ENCODE measurements at places on chromosomes 6 and 20.

- DNase-seq, result no peak
These were observed 8.4 kb upstream of the NUP153 start for GRCh38 chr6:17714879-17715851.

- DNase-seq, result no peak
These were observed 15.4 kb downstream of the IGF2R start for GRCh38 chr6:159984268-159984786.

DNA sequence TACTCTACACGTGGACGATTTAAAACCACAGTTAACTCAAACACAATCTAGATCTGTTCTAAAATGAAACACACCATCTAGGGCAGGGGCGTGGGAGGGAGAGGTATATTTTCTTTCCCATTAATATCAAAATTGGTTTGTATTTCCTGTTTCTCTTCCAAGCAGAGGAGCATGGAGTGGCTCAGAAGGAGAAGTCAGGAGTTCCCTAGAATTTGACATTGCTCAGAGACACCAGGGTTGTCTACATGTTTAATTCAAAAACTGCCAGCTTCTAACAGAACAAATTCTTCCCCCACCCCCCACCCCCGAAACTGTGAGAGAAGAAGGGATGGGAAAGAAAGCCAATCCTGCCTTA lies 2.3 kb downstream of the PREX1 start:
- DNase-seq, result no peak

DNA sequence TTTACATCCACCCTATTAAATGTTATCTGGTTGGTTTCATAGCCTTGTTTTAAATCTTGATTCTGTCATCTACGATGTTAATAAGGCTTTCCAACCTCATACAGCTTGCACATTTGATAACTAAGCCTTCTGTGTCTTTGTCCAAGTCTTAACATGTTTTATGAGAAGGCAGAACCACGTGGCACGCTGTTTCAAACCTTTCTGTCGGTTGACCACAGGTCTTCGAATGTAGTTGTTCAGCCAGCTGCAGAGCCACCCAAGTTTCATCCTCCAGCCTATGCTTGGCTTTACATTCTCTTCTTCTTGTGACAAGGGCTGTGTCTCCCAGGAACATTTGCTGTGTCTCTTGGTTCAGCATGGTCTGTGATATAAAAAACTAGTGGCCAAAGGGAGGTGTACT lies 15.7 kb upstream of the SGK2 start:
- no peak for DNase-seq

- no peak for DNase-seq
These were observed 492.0 kb upstream of the NRSN1 start for GRCh38 chr6:23633996-23634395.

- no peak for DNase-seq
These were observed 442.1 kb upstream of the ADGRB3 start for GRCh38 chr6:68192988-68193387.

- DNase-seq, result no peak
These were observed 80.7 kb downstream of the TRMT11 start for GRCh38 chr6:126067073-126067472.

- DNase-seq, result no peak
These were observed 676.2 kb downstream of the HDGFL1 start for GRCh38 chr6:23245572-23245971.

- DNase-seq, result no peak
These were observed 156.0 kb downstream of the CEBPB start for GRCh38 chr20:50346374-50347283.

GRCh38 chr6:92779746-92780145 lies 639.6 kb downstream of the EPHA7 start:
- DNase-seq, result no peak

- no peak for DNase-seq
These were observed 243.7 kb downstream of the TFAP2C start for GRCh38 chr20:56872620-56873458.

GRCh38 chr6:105545947-105546731 lies 143.3 kb upstream of the PREP start:
- DNase-seq, result no peak

DNA sequence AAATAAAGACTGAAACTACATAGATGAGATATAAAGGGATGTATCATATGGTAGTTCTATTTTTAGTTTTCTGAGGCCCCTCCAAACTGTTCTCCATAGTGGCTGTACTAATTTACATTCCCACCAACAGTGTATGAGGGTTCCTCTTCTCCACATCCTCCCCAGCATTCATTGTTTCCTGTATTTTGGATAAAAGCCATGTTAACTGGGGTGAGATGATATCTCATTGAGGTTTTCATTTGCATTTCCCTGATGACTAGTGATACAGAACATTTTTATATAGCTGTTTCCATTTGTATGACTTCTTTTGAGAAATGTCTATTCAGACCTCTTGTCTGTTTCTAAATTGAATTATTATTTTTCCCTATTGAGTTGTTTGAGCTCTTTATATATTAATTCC lies 229.3 kb downstream of the RFPL4B start:
- no peak for DNase-seq

DNA sequence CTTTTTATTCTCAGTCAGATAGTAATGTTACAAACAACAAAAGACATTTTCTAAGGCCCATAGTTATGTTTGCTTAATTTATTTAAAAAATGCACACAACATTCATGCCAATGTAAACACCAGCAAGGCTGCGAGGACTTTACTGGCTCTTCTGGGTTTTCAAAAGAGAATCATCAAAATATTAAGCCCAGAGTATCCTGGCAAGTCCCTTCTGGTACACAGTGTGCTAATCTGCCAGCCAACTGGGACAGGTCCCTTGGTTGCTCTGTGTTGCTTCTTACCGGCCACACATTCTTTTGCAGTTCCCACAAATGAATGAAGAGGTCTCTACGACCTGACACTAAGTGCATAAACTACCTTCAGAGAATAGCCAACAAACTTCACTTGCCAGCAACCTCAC lies 42.6 kb upstream of the SPDEF start:
- no peak for DNase-seq

DNA sequence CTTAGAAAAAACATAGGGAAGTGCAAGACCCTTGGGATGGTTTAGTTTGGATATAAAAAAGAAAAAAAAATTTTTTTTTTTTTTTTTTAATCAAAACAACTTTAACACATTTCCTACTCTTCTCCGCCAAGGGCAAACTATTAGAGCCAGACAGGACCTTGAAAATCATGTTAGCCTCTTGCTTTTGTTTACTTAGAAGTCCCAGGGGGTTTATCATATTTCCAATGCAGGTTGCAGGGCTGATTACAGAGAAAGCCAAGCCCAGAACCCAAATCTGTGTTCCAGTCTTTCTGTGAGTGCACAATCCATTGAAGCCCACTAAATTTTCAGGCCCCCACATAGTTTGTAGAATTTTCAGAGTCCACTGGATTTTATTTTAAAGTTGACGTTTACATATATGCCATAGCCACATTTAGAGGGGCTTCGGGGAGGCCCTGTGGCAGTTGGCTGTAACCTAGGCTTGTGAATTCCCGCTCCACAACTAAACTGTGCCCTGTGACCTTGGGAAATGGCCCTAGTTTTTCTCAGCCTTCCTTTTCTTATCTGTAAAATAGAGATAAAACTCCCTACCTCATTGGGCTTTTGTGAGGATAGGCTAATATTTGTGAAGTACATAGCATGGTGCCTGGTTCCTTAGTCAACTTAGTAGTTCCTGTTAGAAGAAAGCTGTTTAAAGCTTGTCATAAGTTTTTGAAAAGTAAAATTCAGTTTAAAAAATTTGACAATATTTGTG lies 55.7 kb downstream of the NCOA7 start:
- DNase-seq, result no peak

- no peak for DNase-seq
These were observed 44.5 kb upstream of the ZNF133 start for GRCh38 chr20:18243802-18244201.

- no peak for DNase-seq
These were observed 3.3 kb downstream of the TAB2 start for GRCh38 chr6:149320796-149321195.

DNA sequence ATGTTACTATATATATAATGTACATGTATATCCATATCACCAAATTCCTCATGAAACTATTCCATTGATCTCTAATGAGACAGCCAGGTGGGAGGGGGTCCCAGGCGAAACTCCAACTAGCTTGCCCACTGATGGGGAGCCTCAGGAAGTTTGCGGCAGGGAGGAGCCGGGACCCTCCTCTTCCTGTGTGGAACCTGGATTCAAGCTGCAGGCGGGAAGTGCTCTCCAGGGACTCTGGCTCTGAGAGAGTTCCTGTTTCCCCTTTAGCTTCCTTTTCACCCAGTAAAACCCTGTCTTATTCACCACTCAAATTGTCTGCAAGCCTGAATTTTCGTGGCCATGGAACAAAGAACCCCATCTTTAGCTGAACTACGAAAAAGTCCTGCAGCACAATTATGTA lies 152.2 kb downstream of the OPN5 start:
- DNase-seq, result no peak

GRCh38 chr6:116714296-116714695 lies 33.3 kb downstream of the KPNA5 start:
- no peak for DNase-seq

DNA sequence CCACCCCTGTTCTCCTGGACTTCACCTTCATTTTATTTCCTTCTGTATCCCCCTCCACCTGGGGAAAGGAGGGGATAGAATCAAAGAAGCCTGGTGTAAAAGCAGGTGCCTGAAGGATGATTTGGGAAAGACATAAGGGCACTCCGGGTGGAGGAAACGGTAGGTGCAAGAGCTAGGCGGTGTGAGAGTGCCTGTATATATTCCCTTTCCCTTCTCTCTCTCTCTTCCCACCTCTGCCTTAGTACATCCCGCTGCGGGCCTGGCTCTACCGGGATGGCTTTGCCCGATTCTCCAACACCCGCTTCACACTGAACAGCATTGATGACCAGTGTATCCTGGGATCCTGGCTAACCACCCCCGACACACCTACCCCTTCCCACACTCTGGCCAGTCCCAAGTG lies 26.2 kb downstream of the PDRG1 start:
- DNase-seq, result no peak

GRCh38 chr20:17663040-17663399 lies 19.0 kb downstream of the RRBP1 start:
- DNase-seq, result no peak

DNA sequence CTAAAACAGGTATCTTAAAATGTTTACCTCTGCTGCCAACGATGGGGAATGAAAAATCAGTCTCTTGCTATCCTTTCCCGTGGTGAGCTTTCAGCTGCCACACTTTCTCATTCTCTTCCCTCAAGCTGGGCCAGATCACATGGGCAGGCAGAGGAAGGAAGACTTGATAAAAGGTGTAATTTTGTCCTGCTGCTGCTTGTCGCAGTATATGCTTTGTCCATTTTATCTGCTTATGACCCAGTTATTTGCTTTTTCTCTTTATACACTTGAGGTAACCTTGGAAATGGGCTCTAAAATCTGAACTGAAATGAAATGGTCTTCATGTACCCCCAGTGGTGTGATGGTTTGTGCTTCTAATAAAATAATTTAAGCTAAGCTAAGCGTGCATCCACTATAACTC lies 695.9 kb upstream of the FLRT3 start:
- DNase-seq, result no peak

GRCh38 chr6:141736104-141736503 lies 396.6 kb upstream of the GJE1 start:
- DNase-seq, result no peak

DNA sequence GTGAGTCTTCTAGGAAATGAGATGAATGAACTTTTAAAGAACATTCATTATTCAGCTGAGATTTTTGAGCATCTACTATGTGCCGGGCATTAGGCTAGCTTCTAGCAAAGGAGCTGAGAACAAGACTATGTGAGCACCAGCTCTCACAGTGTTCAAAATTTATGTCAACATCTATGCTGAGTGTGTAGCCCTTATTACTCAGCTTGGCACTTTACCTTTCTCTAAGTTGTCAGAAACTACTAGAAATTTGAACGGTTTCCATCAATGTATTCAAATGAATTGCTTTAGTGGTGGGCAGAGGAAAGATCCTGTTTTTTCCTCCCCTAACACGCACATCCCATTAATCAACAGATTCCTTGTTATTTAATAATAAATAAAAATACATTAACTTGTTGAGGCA lies 33.3 kb downstream of the CYP24A1 start:
- DNase-seq, result no peak

DNA sequence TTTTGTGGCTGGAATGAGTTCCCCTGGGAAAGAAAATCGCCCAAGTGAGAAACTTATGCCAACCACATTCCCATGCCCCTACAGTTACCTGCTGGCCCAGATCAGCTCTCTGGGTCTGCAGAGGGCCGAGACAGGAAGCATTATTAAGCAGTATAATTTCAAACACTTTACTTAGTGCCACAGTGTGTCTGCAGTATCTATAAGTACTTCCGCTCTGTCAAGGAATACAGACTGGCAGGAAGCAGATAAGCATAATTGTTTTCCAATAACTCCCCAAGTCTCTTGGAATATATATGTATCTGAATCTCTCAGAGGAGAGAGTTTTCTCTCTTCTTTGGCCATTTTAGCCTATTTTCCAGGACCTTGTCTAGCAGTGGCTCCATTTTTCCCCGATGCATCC lies 24.9 kb downstream of the SAYSD1 start:
- DNase-seq, result no peak

GRCh38 chr6:142942805-142943227 lies 2.2 kb downstream of the HIVEP2 start:
- no peak for DNase-seq

DNA sequence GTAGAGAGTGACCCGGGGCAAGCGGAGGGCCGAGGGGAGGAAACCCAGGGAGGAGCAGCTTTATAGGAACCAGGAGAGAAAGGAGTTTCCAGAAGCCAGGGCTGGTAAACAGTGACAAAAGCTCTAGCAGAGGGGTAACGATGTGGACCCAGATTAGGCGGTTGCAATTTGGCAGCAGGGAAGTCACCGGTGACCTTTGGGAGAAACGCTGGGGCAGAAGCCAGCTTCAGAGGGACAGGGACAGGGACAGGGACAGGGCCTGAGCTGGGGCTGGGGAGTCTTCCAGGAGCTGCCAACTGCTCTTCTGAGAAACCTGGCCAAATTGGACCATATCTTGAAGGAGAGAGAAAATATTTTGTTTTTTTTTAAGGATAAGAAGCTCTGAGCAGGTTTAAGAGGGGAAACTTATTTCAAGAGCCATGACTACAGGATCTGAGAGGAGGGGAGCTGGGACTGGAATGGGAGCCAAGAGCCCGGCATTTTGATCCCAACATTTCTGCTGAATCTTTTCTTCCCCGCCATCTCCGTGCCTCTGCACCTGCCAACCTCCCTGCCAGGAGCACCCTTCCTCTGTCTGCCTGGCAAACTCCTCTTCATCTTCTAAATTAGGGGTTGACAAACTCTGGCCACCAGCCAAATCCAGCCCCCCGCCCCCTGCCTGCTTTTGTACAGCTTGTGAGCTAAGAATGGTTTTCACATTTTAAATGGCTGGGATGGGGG lies 22.6 kb upstream of the PREX1 start:
- no peak for DNase-seq

- no peak for DNase-seq
These were observed 223.8 kb downstream of the THBS2 start for GRCh38 chr6:169029861-169030260.

DNA sequence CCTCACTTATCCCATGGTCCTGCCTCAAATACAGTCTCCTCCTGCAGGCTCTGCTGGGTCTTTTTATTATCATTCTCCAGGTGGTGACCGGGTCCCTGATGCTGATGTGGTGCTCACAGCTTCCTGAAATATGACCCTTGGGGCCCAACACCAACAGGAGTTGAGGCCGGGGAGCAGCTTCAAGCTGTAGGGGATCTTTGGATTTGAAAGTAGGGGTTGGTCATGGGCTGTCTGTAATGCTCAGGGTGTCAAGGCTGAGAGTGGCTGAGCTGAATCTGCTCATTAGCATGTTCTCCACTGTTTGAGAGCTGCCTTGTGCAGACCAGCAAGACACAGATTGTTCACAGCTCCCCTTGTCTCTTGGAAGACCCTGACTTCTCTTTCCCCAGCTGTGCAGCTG lies 35.5 kb downstream of the HLA-F start:
- DNase-seq, result no peak
